ENCODE measurements at places on chromosomes 7 and 10.

DNA sequence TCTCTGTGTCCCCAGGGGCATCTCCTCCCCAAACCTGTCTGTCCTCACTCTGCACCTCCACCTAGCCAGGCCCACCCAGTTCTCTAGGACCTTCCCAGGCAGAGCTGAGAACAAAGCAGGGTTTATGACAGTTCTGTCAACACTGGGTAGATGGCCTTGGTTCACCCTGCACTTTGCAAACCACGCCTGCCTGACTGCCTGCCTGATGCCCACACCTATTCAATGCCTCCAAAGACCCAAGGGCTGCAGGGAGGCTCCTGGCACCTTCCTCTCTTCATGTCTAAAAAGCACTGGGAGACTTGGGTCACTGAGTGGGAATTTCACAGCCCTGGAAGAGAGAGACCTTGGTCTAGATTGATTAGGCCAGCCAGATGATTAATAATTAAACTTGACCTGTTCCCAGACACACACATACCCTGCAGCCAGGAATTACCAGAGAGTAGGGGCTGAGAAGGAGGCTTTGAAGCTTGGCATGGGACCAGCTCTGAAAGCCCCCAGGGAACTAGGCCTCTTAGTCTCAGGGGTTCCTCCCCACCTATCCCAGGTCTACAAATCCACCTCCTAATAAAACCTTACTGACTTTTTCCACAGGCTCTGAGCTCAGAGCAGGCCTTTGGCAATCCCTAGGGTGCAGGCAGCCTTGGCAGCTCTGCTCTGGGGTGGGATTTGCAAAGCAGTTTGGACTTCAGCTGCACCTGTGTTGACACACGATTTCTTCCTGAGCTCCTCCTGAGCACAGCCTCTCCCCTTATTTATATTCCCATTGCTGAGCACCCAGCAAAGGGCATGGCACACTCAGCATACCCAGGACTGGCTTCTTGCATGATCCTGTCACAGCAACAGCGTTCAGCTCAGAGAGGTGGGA is 25.7 kb upstream of the PDCD4 start:
- H3K4me1 ChIP-seq: peaks cover 54% of the 10 kb centered on the region
- H3K27ac ChIP-seq: no peak overlapping the region
- H3K27me3 ChIP-seq: no peaks in the 10 kb centered on the region
- no peak for DNase-seq
- no peak overlapping the region for H3K4me3 ChIP-seq

- H3K4me3 ChIP-seq: no peak overlapping the region
- DNase-seq: no peak
- H3K27me3 ChIP-seq: peaks cover 5% of the 10 kb centered on the region
- no peak overlapping the region for H3K27ac ChIP-seq
These were observed 39.7 kb upstream of the CELF2 start for GRCh38 chr10:10977978-10978377.

GRCh38 chr7:33425395-33425794 is 296.0 kb downstream of the BBS9 start:
- no peaks in the 10 kb centered on the region for H3K27me3 ChIP-seq
- H3K4me1 ChIP-seq: no peaks in the 10 kb centered on the region
- H3K36me3 ChIP-seq: no peaks in the 10 kb centered on the region
- H3K4me3 ChIP-seq: no peak overlapping the region

- no peak for DNase-seq
- H3K27ac ChIP-seq: no peak overlapping the region
- no peaks in the 10 kb centered on the region for H3K36me3 ChIP-seq
- H3K4me3 ChIP-seq: no peak overlapping the region
- no peaks in the 10 kb centered on the region for H3K27me3 ChIP-seq
These were observed 308.2 kb downstream of the AUTS2 start for GRCh38 chr7:69906283-69906995.

- H3K4me1 ChIP-seq: peaks cover 10% of the 10 kb centered on the region
- H3K36me3 ChIP-seq: no peaks in the 10 kb centered on the region
- H3K4me3 ChIP-seq: no peak overlapping the region
- DNase-seq: no peak
- no peak overlapping the region for H3K27ac ChIP-seq
- no peaks in the 10 kb centered on the region for H3K27me3 ChIP-seq
These were observed 40.2 kb downstream of the PRTFDC1 start for GRCh38 chr10:24912215-24912614.

- no peaks in the 10 kb centered on the region for H3K27me3 ChIP-seq
- H3K4me3 ChIP-seq: no peak overlapping the region
- no peaks in the 10 kb centered on the region for H3K36me3 ChIP-seq
- DNase-seq: no peak
These were observed 5.3 kb downstream of the CAMK2B start for GRCh38 chr7:44320141-44320540.

- peak within 1 kb of the TSS; percentile 100 for H3K4me3 ChIP-seq
- peak within 1 kb of the TSS; percentile 84 for H3K27ac ChIP-seq
- H3K4me1 ChIP-seq: peaks cover 69% of the 10 kb centered on the region
- peak; percentile 70 for DNase-seq
These were observed at the start of gene GIMAP8 for GRCh38 chr7:150450491-150451001. Gene GIMAP8 (plus strand): TSS chr7:150450630. CDS start chr7:150466699, 16,069 bp downstream.

DNA sequence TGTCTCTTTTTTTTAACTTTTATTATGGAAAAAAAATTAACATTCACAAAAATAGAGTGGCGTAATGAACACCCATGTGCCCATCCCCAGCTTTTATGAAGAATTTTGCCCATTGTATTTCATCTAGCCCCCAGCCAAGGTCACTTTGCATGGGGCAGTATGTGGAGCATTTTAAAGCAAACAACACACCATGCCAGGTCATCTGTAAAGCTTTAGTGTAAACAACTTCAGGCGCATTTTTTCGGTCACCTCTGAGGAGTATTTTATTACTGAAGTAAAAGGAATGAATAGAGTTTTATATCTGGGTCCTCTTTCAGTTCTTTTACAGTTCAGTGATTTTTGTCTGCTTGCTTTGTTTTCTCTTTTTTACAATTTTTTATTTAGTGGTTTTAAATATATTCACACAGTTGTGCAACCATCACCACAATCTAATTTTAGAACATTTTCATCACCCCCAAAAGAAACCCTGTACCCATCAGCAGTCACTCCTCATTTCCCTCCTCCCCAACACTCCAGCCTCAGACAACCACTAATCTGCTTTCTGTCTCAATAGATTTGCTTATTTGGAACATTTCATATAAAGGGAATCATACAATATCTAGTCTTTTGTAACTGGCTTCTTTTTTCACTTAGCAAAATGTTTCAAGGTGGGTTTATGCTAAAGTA is 87.9 kb downstream of the SLC37A3 start:
- DNase-seq: no peak
- H3K4me3 ChIP-seq: no peak overlapping the region
- H3K4me1 ChIP-seq: no peaks in the 10 kb centered on the region
- no peaks in the 10 kb centered on the region for H3K36me3 ChIP-seq

DNA sequence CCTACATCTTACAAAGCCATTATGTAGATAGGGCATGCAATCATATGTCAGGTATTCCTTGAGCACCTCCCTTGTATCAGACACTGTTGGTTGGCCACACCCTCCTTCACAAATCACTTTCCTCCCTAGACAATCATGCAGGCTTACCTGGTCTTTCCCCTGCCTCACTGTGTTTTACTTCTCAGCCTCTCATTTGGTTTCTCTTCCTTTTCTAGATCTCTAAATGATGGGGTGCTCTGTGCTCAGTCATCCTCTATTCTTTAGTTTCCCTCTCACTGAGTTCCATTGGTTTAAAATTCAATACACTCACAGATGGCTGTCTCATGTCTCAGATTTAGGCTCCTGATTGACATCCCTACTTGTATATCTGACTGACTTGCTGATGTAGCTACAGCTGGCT is 31.4 kb downstream of the ANK3 start:
- DNase-seq: no peak
- no peaks in the 10 kb centered on the region for H3K27me3 ChIP-seq
- H3K27ac ChIP-seq: no peak overlapping the region
- H3K36me3 ChIP-seq: no peaks in the 10 kb centered on the region
- H3K4me3 ChIP-seq: no peak overlapping the region

- no peak overlapping the region for H3K27ac ChIP-seq
- H3K4me3 ChIP-seq: no peak overlapping the region
- DNase-seq: no peak
- no peaks in the 10 kb centered on the region for H3K36me3 ChIP-seq
These were observed 49.3 kb downstream of the DENND2A start for GRCh38 chr7:140591180-140591902.

- no peaks in the 10 kb centered on the region for H3K27me3 ChIP-seq
- no peaks in the 10 kb centered on the region for H3K36me3 ChIP-seq
- no peak overlapping the region for H3K27ac ChIP-seq
- no peak for DNase-seq
These were observed 111.0 kb downstream of the LRRTM3 start for GRCh38 chr10:67036808-67037207.

- no peaks in the 10 kb centered on the region for H3K4me1 ChIP-seq
- DNase-seq: peak; percentile 27
- no peak overlapping the region for H3K4me3 ChIP-seq
- no peak overlapping the region for H3K27ac ChIP-seq
- H3K27me3 ChIP-seq: no peaks in the 10 kb centered on the region
- no peaks in the 10 kb centered on the region for H3K36me3 ChIP-seq
These were observed 34.1 kb upstream of the NOBOX start for GRCh38 chr7:144437370-144438191.

- H3K36me3 ChIP-seq: no peaks in the 10 kb centered on the region
- H3K27me3 ChIP-seq: no peaks in the 10 kb centered on the region
- H3K4me3 ChIP-seq: no peak overlapping the region
- no peaks in the 10 kb centered on the region for H3K4me1 ChIP-seq
These were observed 30.5 kb downstream of the ABCB1 start for GRCh38 chr7:87570178-87570577.

DNA sequence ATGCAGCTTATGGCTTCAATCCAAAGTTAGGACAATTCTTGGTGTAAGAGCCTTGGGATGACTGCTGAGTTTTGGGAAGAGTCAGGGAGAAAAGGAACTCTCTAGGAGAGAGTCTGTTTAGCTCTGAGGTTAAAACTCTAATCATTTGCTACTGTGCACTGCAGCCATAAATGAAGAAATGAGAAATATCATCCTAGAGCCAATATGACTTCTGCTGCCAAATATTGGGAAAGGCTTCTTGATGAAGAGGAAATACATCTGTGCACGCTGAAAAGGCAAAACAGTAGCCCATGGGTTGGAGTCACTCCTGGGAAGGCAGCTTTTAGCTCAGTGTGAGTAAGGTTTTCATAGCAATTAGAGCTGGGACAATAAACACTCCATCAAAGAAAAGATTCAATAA is 308.8 kb downstream of the SFMBT2 start:
- H3K27me3 ChIP-seq: no peaks in the 10 kb centered on the region
- H3K36me3 ChIP-seq: no peaks in the 10 kb centered on the region
- H3K27ac ChIP-seq: no peak overlapping the region
- no peak for DNase-seq
- no peak overlapping the region for H3K4me3 ChIP-seq
- H3K4me1 ChIP-seq: no peaks in the 10 kb centered on the region

DNA sequence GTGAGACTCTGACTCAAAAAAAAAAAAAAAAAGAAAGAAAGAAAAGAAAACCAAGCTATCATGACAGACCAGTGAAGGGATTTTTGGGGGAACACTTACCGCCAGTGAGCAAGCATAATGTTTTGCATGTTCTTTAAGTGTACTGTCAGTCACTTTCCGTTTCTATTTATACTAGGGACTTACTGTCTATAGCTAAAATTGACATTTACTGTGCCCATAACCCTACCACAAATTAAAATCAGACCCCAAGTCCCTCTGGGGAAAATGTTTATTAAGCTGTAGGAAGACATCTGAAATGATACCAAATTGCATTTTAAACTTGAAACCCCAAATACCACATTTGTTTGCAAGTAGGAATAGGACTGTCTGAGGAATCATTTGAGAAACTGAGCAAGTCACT is 252.8 kb downstream of the TRIL start:
- H3K4me3 ChIP-seq: no peak overlapping the region
- no peak for DNase-seq
- H3K4me1 ChIP-seq: no peaks in the 10 kb centered on the region
- H3K36me3 ChIP-seq: no peaks in the 10 kb centered on the region

DNA sequence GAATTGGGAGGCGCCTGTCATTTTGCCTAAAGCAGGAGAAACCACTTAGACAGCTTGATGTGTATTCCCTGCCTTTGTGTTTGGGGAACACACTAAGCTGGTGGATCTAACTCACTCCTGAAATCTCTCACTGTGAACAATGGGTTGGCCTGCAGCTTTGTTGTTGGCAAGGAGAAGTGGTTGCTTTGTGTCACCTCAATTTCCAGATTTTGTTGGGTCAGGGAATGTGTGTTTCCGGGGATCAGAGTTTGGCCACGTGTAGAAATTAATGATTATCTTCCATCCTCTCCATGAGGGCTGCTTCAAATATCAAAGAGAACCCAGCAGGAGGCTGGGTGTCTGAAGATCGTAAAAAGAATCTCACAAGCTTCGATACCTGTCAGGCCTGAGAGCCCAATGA is 27.8 kb downstream of the A1CF start:
- H3K36me3 ChIP-seq: no peaks in the 10 kb centered on the region
- peaks cover 5% of the 10 kb centered on the region for H3K27me3 ChIP-seq
- no peaks in the 10 kb centered on the region for H3K4me1 ChIP-seq
- H3K4me3 ChIP-seq: no peak overlapping the region
- no peak overlapping the region for H3K27ac ChIP-seq

DNA sequence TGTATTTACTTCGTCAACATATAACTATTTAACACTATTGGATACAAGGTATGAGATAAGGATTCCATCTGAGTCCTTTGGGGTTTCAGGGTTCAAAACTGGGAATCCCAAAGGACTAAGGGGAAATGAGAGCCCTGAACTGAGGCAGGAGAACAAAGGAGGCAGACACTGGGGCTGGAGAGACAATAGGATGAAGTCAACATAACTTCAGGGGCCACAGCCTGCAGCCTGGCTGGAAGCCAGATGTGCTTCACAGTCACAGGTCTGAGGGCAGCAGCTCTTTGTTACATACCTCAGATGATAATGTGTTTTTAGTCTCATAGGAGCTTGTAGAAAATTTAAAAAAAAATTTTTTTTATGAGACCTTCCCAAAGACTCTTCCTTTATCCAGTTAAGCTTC is 73.3 kb downstream of the NRF1 start:
- no peak overlapping the region for H3K27ac ChIP-seq
- H3K27me3 ChIP-seq: no peaks in the 10 kb centered on the region
- H3K4me1 ChIP-seq: no peaks in the 10 kb centered on the region
- H3K4me3 ChIP-seq: no peak overlapping the region
- no peak for DNase-seq

- no peak for DNase-seq
- H3K4me1 ChIP-seq: peaks cover 26% of the 10 kb centered on the region
- H3K36me3 ChIP-seq: no peaks in the 10 kb centered on the region
- no peak overlapping the region for H3K27ac ChIP-seq
- no peaks in the 10 kb centered on the region for H3K27me3 ChIP-seq
These were observed 255.4 kb downstream of the ARHGAP21 start for GRCh38 chr10:24468281-24468751.

- no peak overlapping the region for H3K4me3 ChIP-seq
- no peaks in the 10 kb centered on the region for H3K36me3 ChIP-seq
These were observed 117.6 kb upstream of the JCAD start for GRCh38 chr10:30176776-30177533.

- no peak overlapping the region for H3K27ac ChIP-seq
- no peaks in the 10 kb centered on the region for H3K4me1 ChIP-seq
- no peaks in the 10 kb centered on the region for H3K36me3 ChIP-seq
These were observed 1009.7 kb upstream of the CELF2 start for GRCh38 chr10:10007957-10008356.

DNA sequence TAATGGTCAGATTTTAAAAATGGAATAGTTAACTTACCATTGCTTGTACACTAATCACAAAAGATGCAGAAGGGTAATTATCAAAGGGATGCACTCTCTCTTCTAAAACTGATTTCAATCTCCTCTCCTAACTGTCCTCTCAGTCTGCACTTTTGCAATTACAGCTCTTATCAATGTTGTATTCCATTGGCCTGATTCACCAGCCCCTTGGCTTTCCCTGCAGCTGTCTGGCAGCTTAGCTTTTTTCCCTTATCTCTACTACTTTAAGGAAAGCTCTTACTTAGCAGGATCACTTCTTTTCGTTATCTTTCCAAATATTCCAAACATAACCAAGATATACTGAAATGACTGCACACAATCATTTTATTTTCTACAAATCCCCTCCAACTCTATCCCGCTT is 448.8 kb downstream of the GRM8 start:
- no peaks in the 10 kb centered on the region for H3K27me3 ChIP-seq
- no peak overlapping the region for H3K4me3 ChIP-seq

All from CD4-positive, alpha-beta memory T cell (primary cell).